Lower lobe of right lung (tissue), 2 donors: ENCODE measurements at places on chromosomes 12 and 14.

- no peak for DNase-seq
Observed at GRCh38 chr14:99803106-99803775, 10.0 kb downstream of the EML1 start.

DNA sequence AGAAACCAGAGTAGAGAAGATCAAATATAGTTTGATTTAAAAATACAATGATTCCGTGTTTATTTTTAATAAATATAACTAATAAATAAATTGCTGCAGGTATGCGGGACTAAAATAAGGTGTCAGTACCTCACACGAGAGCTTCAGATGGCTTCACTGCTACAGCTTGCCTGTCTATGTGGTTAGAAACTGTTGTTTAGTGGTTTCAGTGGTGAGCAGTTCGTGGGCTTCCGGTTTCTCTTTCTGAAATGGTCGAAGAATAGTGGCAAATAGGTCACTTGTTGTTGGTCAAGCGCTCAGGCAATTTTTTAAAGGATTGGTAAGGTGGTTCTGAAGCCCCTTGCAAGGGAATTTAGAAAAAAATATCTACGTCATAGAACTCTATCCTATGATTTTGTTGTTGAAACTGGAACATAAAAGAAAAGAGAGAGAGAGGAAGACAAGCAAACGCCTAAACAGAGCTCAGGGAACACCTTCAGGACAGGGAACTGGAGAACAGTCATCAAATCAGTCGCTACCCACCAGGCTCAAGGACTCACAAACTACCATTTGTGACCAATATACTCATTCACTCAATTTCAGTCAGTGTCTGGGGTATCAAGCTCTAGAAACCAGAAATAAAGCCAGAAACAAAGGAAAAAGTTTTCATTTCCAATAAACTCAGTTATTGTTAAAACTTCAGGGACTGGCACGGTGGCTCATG lies 31.3 kb downstream of the GABARAPL1 start:
- no peak for DNase-seq

GRCh38 chr12:112868459-112869041 lies 38.2 kb upstream of the OAS1 start:
- no peak for DNase-seq

- DNase-seq, result no peak
Observed at GRCh38 chr12:108175310-108175709, 46.2 kb downstream of the WSCD2 start.

DNA sequence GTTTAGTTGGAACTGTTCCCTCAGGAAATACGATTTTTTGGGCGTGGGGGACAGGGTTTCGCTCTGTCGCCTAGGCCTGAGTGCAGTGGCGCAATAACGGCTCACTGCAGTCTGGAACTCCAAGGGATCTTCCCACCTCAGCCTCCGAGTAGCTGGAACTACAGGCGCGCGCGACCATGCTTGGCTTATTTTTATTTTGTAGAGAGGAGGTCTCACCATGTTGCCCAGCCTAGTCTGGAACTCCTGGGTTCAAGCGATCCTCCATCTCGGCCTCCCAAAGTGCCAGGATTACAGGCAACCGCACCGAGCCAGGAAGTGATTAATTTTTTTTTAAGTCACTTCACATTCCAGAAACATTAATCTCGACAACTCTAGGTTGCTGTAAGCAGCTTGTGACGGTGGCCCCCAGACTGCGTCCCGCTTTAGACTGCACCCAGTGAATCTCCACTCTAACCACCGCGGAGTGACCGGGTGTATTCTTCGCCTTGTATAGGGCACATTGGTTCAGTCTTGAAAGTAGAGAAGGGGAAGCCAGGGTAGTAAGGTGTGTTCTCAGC lies 830 bp upstream of the MIS18BP1 start:
- DNase-seq, result peak; percentile 65

GRCh38 chr12:89521364-89522223 lies 3.0 kb downstream of the GALNT4 start:
- no peak for DNase-seq

DNA sequence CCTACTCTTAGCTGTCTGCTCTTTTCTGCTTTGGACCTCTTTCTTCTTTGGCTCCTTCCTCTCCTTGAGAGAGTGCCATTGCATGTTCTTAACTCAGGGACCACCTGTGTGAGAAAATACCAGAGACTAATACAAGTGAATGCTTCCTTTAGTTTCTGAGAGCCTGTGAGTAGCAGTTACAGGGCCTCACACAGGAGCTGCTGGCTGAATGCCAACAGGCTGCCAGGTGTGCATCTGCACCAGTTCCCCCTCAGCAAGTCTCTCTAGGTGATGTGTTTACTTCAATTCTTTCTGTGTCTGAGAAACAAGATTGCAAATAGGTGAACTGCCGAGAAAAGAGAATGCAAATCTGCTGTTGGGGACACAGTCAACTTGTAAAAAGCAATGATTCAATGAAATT lies 108.2 kb downstream of the STXBP6 start:
- DNase-seq, result peak; percentile 44

DNA sequence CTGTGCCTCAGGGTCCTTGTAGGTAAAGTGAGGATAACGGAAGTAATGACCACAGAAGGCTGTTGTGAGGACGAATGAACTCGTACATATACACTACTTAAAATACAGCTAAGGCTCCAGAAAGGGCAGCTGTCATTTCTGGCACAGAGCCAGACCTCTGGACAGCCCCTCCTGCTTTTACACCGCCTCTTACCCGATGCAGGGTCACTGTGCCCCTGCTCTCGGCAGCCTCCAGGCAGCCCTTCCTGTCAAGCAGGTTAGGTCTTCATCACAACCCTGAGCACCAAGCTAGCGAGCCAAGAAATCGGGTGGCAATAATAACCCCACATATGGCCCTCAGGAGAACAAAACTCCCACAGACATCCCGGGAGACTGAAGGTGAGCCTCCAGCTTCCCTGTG lies 8.5 kb downstream of the TMEM229B start:
- DNase-seq, result no peak

- DNase-seq, result no peak
Observed at GRCh38 chr12:112759786-112760185, 31.8 kb upstream of the RPH3A start.

GRCh38 chr12:70971001-70971794 lies 50.7 kb upstream of the PTPRR start:
- no peak for DNase-seq

- DNase-seq, result no peak
Observed at GRCh38 chr14:72476657-72477499, 417.0 kb downstream of the DPF3 start.

- no peak for DNase-seq
Observed at GRCh38 chr12:49413796-49414195, 46.5 kb downstream of the SPATS2 start.

DNA sequence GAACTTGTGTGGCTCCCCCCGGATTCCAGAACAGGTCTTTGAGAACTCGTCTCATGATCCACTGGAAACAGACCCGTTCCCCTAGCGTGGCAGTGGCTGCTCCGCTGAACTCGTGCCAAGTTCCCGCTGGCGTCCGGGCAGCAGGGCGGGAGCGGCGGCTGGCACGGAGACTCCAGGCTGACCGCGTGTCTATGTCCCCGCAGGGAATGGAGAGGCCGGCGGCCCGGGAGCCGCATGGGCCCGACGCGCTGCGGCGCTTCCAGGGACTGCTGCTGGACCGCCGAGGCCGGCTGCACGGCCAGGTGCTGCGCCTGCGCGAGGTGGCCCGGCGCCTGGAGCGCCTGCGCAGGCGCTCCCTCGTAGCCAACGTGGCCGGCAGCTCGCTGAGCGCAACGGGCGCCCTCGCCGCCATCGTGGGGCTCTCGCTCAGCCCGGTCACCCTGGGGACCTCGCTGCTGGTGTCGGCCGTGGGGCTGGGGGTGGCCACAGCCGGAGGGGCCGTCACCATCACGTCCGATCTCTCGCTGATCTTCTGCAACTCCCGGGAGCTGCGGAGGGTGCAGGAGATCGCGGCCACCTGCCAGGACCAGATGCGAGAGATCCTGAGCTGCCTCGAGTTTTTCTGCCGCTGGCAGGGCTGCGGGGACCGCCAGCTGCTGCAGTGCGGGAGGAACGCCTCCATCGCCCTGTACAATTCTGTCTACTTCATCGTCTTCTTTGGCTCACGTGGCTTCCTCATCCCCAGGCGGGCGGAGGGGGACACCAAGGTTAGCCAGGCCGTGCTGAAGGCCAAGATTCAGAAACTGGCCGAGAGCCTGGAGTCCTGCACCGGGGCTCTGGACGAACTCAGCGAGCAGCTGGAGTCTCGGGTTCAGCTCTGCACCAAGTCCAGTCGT lies 1.5 kb downstream of the APOLD1 start:
- DNase-seq, result peak; percentile 87

GRCh38 chr14:31425905-31426304 lies 5.6 kb upstream of the HEATR5A start:
- no peak for DNase-seq

DNA sequence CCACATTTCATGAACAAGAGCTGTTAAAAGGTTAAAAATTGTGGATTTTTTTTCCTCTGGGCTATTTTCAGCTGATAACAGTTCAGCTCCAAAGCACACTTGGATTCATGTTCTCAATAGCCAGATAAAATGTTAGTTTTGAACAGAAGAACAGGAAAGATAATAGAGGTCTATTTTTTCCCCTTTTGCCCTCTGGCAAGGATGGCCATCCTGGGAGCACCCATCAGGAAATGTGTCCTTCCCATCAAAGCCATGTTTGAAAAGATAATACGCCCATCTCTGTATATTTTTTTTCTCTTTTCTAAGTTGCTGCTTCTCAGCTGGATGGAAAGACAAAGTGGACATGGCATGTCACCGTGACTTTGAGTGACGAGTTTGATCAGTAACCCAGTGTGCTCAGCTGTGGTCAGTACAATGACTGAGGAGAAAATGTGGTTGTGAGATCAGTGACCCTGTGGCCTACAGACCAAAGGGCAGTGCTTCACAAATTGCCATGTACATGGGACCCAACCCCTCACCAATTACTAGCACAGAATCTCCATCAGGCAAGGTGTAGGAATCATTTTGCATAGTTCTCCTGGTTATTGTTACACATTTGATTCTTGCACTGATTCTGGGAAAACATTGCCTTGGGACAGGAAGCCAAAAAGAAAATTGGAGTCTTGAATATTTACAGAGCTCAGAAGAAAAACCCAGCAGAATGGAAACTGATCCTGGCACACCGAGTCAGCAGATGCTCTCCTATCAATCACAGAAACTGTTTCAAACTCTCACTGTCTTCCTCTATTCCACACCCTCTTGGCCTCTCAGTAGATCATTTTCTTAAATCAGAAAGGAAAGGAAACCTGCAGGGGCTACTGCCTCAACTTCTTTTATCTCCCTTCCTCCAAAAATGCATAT lies 64.3 kb downstream of the ANO6 start:
- DNase-seq, result no peak

DNA sequence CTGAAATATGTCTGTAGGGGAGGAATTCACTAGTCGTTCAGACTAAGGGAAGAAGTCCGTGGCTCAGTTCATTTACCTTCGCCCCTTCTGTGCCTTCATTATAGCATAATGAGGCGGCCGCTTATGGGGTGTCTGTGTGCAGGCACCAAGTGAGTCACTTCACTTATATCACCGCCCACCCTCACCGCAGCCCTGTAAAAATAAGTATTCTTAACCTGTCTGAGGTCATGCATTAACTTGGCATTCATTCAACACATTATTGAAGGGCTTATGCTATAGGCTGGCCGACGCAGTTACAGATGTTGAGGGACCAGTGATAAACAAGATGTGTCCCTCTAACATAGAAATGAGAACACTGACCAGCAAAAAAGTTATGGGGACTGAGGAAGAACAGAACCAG lies 47.7 kb upstream of the PTCSC3 start:
- no peak for DNase-seq

GRCh38 chr12:88643685-88644084 lies 63.4 kb upstream of the KITLG start:
- no peak for DNase-seq

GRCh38 chr12:106118381-106119130 lies 20.2 kb downstream of the NUAK1 start:
- no peak for DNase-seq

DNA sequence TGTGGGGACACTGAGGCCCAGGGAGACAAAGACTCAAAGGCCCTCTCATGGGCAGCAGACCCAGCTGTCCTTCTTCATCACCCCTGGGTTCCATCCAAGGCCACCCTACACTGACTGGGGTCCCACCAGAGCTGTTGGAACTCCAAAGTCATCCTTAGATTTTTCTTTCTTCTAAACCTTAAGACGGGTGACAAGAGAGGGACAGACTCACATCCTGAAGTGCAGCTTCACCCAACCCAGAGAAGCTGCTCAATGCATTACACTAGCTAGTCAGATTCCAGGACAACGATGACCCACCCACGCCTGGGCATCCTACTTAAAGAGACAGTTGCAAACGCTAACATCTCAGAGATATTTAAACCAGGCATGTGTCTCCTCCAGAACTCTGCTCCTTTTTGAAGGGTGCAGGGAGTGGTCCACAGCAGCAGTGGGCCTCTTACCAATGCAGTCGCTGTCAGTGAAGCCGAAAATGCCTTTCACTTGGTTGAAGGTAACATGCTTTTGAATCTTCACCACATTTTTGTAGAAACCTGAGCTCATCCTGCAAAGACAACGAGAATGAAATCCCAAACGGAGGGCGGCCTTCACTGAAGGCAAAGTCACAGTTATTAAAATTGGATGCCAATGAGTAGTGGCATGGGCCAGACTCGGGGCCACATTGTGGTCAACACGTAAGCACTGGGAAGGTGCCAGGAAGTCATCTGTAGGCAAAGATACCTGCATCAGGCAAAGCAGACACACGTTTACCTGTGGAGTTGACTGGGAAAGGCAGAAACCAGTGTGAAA lies 23.4 kb downstream of the SLC25A47 start:
- DNase-seq, result no peak

GRCh38 chr12:47100160-47100559 lies 20.4 kb upstream of the AMIGO2 start:
- no peak for DNase-seq

- DNase-seq, result no peak
Observed at GRCh38 chr14:57549765-57550420, 56.2 kb upstream of the CCDC198 start.

DNA sequence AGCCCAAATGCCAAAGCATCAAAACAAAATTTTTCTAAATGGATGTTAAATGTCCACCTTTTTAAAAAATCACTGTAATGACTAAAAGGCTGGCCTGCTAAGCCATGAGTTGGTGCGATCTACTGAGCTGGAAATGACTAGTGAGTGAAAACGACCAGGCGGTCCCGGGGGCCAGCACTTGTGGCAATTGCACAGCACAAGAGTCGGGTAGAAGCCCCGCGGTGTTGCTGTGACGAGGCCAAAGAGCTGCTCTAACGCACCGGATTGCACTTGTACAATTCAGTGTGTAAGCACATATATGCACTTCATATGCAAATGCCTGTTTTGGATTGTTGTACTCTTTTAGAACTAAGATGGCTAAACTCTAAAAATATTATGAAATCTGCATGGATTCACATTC lies 64.1 kb upstream of the DYNC1H1 start:
- no peak for DNase-seq

DNA sequence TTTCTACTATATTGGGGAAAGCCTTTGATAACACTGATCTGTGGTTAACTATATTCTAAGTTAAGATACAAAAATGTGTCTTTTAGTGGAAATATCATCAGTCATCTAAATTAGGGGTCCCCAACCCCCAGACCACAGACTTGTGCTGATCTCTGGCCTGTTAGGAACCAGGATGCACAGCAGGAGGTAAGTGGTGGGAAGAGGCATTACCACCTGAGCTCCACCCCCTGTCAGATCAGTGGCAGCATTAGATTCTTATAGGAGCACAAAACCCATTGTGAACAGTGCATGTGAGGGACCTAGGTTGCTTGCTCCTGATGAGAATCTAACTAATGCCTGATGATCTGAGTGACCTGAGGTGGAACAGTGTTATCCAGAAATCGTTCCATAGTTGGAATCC lies 28.3 kb upstream of the LIN7A start:
- no peak for DNase-seq
